ENCODE measurements at places on chromosomes 7 and 10. TPM values are rescaled to one million over a fixed set of nuclear protein-coding genes. Genes with fewer than 3 reads are reported as not detected.
A peak's percentile ranks its signal among the peaks of the same experiment; 100 is the strongest.

DNA sequence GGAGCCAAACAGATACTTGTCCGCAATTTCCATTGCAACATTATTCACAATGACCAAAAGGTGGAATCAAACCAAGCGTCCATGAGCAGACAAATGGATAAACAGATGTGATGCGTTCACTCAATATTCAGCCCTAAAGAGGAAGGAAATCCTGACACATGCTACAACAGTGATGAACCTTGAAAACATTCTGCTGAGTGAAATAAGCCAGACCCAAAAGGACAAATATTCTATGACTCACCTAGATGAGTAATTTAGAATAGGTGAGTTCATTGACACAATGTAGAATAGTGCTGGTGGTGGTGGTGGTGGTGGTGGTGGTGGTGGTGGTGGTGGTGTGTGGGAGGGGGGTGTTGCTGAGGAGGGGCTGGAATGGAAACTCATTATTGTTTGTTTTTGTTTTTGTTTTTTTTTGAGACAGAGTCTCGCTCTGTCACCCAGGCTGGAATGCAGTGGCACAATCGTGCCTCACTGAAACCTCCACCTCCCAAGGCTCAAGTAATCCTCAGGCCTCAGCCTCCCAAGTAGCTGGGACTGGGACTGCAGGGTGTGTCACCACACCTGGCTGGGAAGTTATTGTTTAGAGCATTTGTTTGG lies 28.6 kb downstream of the SMKR1 start:
- no peaks in the 10 kb centered on the region for H3K36me3 ChIP-seq
- DNase-seq: no peak
- H3K4me1 ChIP-seq: no peaks in the 10 kb centered on the region
- H3K4me3 ChIP-seq: no peak overlapping the region
- H3K27ac ChIP-seq: no peak overlapping the region

The ZNF488 gene
- 0.02 TPM for polyA plus RNA-seq

The HMX2 gene
- not detected for polyA plus RNA-seq

The SRRM3 gene
- 0.16 TPM for polyA plus RNA-seq

The PLAC9 gene
- polyA plus RNA-seq: 5.6 TPM

- H3K4me1 ChIP-seq: peaks cover 11% of the 10 kb centered on the region
- H3K36me3 ChIP-seq: no peaks in the 10 kb centered on the region
- no peak for DNase-seq
- H3K27me3 ChIP-seq: no peaks in the 10 kb centered on the region
Observed at GRCh38 chr10:70510904-70511303, 32.3 kb downstream of the PALD1 start.

DNA sequence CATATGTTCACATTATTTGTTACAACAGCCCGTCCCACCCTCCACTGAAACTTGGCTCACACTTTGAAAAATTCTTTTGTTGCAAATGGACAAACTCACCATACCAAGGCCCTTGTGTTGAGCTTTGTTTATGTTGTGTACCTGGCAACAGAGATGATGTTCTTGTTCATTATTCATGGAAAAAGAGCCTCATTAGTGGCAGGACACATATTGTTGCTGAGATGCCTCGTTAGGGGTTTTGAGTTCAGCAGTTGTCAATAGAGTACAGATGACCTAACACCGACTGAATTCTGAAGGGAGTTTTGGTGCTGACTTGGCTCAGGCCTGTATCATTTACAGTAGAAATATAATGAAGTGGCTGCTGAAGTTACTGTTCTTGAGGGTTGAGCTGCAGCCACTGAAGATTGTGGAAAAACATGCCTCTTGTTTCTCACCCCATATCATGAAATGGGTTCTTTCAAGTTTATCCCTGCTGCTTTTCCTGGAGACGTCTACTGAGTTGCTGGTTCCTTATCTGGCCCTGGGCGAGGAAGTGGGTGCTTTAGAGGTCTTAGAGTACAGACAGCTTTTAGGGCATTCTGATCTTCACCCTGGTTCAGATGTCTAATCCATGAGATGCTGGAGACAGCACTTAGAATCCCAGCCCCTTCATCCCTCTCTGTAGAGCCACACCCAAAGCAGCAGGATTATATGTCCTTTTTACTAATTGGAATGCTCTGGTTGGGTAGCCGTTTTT lies 149.7 kb downstream of the WNT2 start:
- DNase-seq: no peak
- H3K27ac ChIP-seq: no peak overlapping the region
- peaks cover 2% of the 10 kb centered on the region for H3K4me1 ChIP-seq

GRCh38 chr7:127667017-127667670 lies 15.2 kb downstream of the SND1 start:
- peaks cover 5% of the 10 kb centered on the region for H3K36me3 ChIP-seq
- H3K4me3 ChIP-seq: no peak overlapping the region
- H3K4me1 ChIP-seq: peaks cover 8% of the 10 kb centered on the region
- no peaks in the 10 kb centered on the region for H3K27me3 ChIP-seq
- DNase-seq: no peak
- no peak overlapping the region for H3K27ac ChIP-seq

The EPO gene
- 22.9 TPM for polyA plus RNA-seq

The UCN3 gene
- polyA plus RNA-seq: not detected

DNA sequence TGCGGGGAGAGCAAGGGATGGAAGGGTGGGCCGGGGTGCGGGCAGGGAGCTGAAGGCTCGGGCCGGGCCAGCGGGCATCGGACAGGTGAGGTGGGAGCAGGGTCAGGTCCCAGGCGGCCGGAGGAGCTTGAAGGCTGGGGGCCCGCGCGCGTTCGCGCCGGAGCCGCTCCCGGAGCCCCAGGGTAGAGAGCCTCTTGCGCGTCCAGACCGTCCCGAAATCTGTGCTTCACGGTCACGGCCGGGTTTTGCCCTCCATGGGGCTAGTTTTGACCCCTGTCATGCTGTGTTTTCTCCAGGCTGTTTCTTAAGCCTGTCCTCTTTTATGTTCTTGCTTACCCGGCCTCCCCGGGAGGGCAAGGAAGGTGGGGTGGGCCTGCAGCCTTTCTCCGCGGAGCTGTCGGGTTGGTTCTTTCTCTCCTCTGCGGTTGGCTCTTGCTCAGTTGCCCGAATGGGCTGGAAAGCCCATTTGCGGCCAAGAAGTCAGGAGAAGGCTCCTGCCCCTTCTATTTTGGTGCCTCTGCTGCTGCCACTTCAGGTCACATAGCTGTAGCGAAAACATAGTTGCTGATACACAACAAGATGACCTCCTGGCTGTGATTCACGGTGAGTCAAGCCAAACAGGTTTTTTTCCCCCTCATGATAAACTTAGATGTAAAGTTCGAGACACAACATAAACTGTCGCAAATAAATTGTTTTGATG lies 650 bp downstream of the UBE2D1 start:
- no peaks in the 10 kb centered on the region for H3K36me3 ChIP-seq
- peak overlapping the region; percentile 91 for H3K4me3 ChIP-seq
- H3K27ac ChIP-seq: peak overlapping the region; percentile 80
- no peaks in the 10 kb centered on the region for H3K27me3 ChIP-seq
- H3K4me1 ChIP-seq: peaks cover 2% of the 10 kb centered on the region

The NPC1L1 gene
- 22.1 TPM for polyA plus RNA-seq

The CHN2 gene
- polyA plus RNA-seq: 25.4 TPM

DNA sequence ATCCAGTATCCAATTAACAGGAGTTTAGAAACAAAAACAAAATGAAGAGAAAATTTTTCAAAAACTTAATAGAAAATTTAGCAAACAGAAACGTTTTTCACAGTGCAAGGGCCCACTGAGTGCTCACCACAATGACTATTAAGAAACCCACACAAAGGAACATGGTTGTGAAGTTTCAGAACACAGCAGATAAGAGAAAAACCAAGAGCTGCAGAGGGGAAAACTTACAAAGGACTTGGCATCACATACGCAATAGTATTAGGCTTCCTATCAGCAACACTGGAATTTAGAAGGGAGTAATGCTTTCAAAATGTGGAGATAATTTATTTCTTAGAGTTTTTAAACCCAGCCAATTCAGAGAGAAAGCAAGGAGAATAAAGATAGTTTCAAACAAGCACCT lies 1.7 kb upstream of the C7orf25 start:
- peaks cover 32% of the 10 kb centered on the region for H3K4me1 ChIP-seq
- no peak for DNase-seq
- no peaks in the 10 kb centered on the region for H3K27me3 ChIP-seq
- peaks cover 2% of the 10 kb centered on the region for H3K36me3 ChIP-seq
- no peak overlapping the region for H3K4me3 ChIP-seq

GRCh38 chr7:96819111-96819700 lies 109.6 kb upstream of the SEM1 start:
- no peaks in the 10 kb centered on the region for H3K27me3 ChIP-seq
- no peak overlapping the region for H3K27ac ChIP-seq
- H3K4me3 ChIP-seq: no peak overlapping the region
- no peaks in the 10 kb centered on the region for H3K4me1 ChIP-seq
- H3K36me3 ChIP-seq: no peaks in the 10 kb centered on the region

- H3K27ac ChIP-seq: peak overlapping the region; percentile 21
- no peak for DNase-seq
- no peaks in the 10 kb centered on the region for H3K36me3 ChIP-seq
- H3K4me3 ChIP-seq: no peak overlapping the region
- H3K27me3 ChIP-seq: no peaks in the 10 kb centered on the region
- H3K4me1 ChIP-seq: peaks cover 14% of the 10 kb centered on the region
Observed at GRCh38 chr10:101493782-101494281, 94.2 kb downstream of the POLL start.

The FEZF1 gene
- not detected for polyA plus RNA-seq

GRCh38 chr7:3463696-3464095 lies 162.6 kb downstream of the SDK1 start:
- H3K4me1 ChIP-seq: no peaks in the 10 kb centered on the region
- no peak for DNase-seq
- no peak overlapping the region for H3K4me3 ChIP-seq
- no peak overlapping the region for H3K27ac ChIP-seq
- no peaks in the 10 kb centered on the region for H3K27me3 ChIP-seq

- no peak overlapping the region for H3K27ac ChIP-seq
- H3K36me3 ChIP-seq: no peaks in the 10 kb centered on the region
- DNase-seq: no peak
- H3K27me3 ChIP-seq: no peaks in the 10 kb centered on the region
- peaks cover 9% of the 10 kb centered on the region for H3K4me1 ChIP-seq
Observed at GRCh38 chr7:95525503-95525902, 39.8 kb downstream of the ASB4 start.

The ACTL6B gene
- polyA plus RNA-seq: not detected

The PWWP2B gene
- 4.2 TPM for polyA plus RNA-seq

The NUTM2E gene
- polyA plus RNA-seq: 0.02 TPM

- no peak overlapping the region for H3K4me3 ChIP-seq
- DNase-seq: no peak
- H3K27me3 ChIP-seq: peaks cover 5% of the 10 kb centered on the region
- H3K4me1 ChIP-seq: no peaks in the 10 kb centered on the region
- no peak overlapping the region for H3K27ac ChIP-seq
Observed at GRCh38 chr7:134613623-134614347, 32.9 kb upstream of the BPGM start.

- no peak for DNase-seq
- H3K4me3 ChIP-seq: no peak overlapping the region
- no peak overlapping the region for H3K27ac ChIP-seq
- H3K27me3 ChIP-seq: no peaks in the 10 kb centered on the region
- no peaks in the 10 kb centered on the region for H3K4me1 ChIP-seq
Observed at GRCh38 chr7:129122751-129123509, 21.6 kb upstream of the TSPAN33 start.

DNA sequence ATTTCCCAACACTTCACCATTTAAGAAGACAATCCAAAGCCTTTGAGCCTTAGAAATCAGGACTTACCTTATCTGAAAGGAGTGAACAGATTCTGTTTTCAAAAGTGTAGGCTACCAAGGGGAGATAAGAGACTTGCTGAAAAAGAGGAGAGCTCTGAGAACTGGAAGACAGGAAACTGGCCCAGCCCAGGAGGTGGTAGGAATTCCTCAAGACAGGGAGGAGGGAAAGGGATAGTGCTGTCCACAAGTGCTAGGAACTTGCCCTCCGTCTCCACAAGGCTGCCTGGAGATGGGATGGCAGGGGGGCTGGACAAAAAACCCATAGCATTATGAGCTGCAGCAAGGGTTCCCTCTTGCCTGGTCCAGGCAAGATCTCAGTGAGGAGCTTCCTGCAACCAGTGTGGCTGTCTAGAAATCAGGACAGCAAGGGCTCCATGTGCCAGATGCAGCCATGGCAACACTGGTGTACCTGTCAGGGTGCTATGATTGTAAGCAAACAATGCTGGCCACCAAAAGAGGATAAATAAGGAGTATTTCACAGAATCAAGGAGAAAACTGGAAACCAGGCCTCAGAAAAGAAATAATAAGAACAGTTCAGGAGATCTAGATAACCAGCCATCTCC lies 22.7 kb upstream of the FRMD4A start:
- DNase-seq: no peak
- H3K4me3 ChIP-seq: no peak overlapping the region
- no peak overlapping the region for H3K27ac ChIP-seq
- no peaks in the 10 kb centered on the region for H3K27me3 ChIP-seq
- H3K36me3 ChIP-seq: no peaks in the 10 kb centered on the region
- no peaks in the 10 kb centered on the region for H3K4me1 ChIP-seq

DNA sequence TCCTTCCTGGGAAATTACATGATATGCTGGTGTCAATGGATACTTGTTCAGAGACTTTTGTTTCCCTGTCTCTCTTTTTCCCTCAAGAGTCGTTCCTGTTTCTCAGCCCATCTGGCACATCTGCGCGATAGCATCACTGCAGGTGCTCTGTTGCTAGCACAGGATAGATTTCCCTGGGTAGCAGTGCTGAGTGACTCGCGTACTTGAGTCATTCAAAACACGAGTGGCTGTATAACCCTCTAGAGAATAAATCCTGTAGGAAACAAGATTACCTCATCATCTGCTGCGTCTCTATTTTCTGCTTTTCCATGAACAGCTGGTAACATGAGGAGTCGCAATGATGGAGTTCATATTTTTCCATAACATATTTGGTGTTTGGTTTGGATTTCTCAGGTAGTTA lies 452.0 kb upstream of the FZD8 start:
- no peak overlapping the region for H3K27ac ChIP-seq
- no peak overlapping the region for H3K4me3 ChIP-seq
- no peak for DNase-seq
- H3K4me1 ChIP-seq: no peaks in the 10 kb centered on the region
- no peaks in the 10 kb centered on the region for H3K36me3 ChIP-seq

- H3K27ac ChIP-seq: no peak overlapping the region
- no peaks in the 10 kb centered on the region for H3K36me3 ChIP-seq
- no peak overlapping the region for H3K4me3 ChIP-seq
- H3K4me1 ChIP-seq: no peaks in the 10 kb centered on the region
Observed at GRCh38 chr10:120578890-120579289, 121.9 kb downstream of the PLPP4 start.

DNA sequence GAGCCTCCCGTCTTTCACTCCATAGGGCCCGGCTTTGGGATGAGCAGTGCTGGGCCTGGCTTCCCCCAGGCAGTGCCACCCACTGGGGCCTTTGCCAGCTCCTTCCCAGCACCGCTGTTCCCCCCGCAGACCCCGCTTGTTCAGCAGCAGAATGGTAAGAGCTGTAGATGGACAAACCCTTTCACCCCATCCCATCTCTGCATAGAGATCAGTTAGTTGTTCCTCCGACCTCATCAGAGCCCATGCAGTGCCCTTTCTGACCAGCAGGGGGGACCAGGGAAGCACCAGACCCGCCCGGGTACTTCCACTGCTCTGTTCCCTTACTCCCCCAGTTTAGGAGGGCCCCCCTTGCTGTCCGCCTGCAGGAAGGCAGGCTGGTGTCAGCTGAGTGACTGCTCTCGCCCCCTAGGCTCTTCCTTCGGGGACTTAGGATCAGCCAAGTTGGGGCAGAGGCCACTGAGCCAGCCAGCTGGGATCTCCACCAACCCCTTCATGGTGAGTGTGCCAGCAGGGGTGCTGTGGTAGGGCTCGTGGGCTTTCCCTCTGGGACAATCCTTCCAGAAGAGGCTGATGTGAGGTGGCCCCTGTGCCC lies 9.8 kb downstream of the SAP25 start:
- no peak overlapping the region for H3K4me3 ChIP-seq
- H3K27ac ChIP-seq: peak overlapping the region; percentile 15
- H3K36me3 ChIP-seq: peaks cover 15% of the 10 kb centered on the region
- peak; percentile 90 for DNase-seq

- no peak overlapping the region for H3K27ac ChIP-seq
- no peaks in the 10 kb centered on the region for H3K36me3 ChIP-seq
- peaks cover 2% of the 10 kb centered on the region for H3K4me1 ChIP-seq
- peaks cover 10% of the 10 kb centered on the region for H3K27me3 ChIP-seq
Observed at GRCh38 chr7:94397722-94398121, 3.0 kb downstream of the COL1A2 start.

Data from liver (tissue), 10 donors.